ENCODE measurements at places on chromosomes 2 and 18. TPM values are rescaled to one million over a fixed set of nuclear protein-coding genes. Genes with fewer than 3 reads are reported as not detected.

Gene RAB17
- 1.7 TPM for total RNA-seq

Gene SERPINB7
- total RNA-seq, result 18.6 TPM

Gene NPAS2
- 13.7 TPM for total RNA-seq

Gene INPP1
- 4.2 TPM for total RNA-seq

Gene CHRND
- total RNA-seq, result not detected

Gene RNF152
- total RNA-seq, result 5.4 TPM

Gene ABCG8
- not detected for total RNA-seq

Gene MROH2A
- not detected for total RNA-seq

Gene AMER3
- total RNA-seq, result not detected

Gene FAM161A
- total RNA-seq, result 0.76 TPM

Gene EMILIN2
- total RNA-seq, result 30.2 TPM

Gene DSG1
- total RNA-seq, result not detected

Gene STK17B
- total RNA-seq, result 31.0 TPM

Gene CCDC74A
- total RNA-seq, result 11.5 TPM

Gene LOXHD1
- not detected for total RNA-seq

Gene SNED1
- total RNA-seq, result 36.2 TPM

Gene TUBA4B
- not detected for total RNA-seq

Gene CCL20
- total RNA-seq, result not detected

Gene FAM168B
- total RNA-seq, result 118 TPM

Gene NT5C1B
- total RNA-seq, result not detected

Gene MFSD2B
- under 0.01 TPM for total RNA-seq

Gene INHA
- total RNA-seq, result 0.11 TPM

Gene MSTN
- 0.11 TPM for total RNA-seq

Gene HOXD1
- total RNA-seq, result 0.13 TPM

Gene SLC4A3
- 0.54 TPM for total RNA-seq

Gene EMX1
- total RNA-seq, result not detected

Gene GNLY
- total RNA-seq, result not detected

Gene C2orf81
- 3.5 TPM for total RNA-seq

Gene HOXD3
- 5.2 TPM for total RNA-seq

Gene TMEM131
- 41.5 TPM for total RNA-seq

Gene ASPRV1
- under 0.01 TPM for total RNA-seq

Gene NEURL3
- total RNA-seq, result not detected

Measured in GM23248 (cell line).